Activated T-cell treated with anti-CD3 and anti-CD28 coated beads for 4 hours (primary cell): ENCODE measurements at places on chromosomes 12 and 14.

DNA sequence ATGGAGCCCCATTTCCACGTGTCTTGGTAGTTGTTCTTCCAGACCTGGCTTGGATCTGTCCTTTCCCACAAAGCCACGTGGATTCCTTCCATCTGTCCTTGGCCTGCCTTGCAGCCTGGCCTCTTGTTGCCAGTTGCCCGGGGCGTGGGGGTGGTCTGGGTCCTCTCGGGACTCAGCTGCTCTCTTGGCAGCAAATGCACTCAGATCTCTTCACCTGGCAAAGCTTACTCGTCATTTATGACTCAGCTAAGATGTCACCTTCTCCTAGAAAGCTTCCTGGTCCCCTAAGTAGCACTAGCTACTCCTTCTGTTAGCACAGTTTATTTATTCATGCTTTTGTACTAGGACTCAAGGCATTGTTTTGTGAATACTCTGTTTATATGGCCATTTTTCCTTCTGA is 13.6 kb downstream of the PLEKHG3 start:
- no peak for DNase-seq

DNA sequence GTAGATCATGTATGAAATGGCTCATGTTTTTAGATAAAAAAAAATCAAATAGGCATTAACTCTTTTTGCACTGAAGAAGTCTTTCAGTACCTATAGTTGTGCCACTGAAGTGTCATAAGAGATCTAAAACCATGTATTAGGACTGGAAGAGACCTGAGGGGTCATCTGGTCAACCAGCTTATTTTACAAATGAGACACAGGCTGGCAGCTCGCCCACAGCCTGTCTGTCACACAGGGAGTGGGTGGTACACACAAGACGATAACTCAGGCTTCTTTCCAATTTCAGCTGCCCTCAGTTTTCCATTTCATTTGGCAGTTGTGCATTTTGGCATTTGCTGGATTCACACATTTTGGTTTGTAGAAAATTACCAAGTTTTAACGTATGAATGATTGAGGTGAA is 34.7 kb downstream of the C12orf75 start:
- no peak for DNase-seq

DNA sequence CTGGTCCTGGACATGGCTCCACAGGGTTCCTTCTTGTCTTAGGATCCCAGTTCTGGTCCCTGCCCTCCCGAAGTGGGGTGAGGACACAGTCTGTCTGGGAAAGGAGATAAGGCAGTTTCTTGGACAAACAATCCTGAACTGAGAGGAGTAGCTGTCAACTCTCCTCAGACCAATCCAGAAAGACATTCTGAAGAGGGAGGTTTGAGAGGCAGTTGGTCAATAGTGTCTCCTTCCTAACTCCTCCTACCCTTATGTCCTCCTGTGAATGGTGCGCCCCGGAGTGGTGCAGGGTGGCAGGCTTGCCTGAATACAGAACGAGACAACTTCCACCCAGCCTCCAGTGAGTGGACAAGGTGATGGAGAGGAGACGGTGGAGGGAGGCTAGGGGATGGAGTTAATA is 15.4 kb upstream of the ASIC1 start:
- no peak for DNase-seq

- DNase-seq, result peak; percentile 63
Measured at GRCh38 chr14:76872796-76873432, 46.7 kb downstream of the LRRC74A start.

DNA sequence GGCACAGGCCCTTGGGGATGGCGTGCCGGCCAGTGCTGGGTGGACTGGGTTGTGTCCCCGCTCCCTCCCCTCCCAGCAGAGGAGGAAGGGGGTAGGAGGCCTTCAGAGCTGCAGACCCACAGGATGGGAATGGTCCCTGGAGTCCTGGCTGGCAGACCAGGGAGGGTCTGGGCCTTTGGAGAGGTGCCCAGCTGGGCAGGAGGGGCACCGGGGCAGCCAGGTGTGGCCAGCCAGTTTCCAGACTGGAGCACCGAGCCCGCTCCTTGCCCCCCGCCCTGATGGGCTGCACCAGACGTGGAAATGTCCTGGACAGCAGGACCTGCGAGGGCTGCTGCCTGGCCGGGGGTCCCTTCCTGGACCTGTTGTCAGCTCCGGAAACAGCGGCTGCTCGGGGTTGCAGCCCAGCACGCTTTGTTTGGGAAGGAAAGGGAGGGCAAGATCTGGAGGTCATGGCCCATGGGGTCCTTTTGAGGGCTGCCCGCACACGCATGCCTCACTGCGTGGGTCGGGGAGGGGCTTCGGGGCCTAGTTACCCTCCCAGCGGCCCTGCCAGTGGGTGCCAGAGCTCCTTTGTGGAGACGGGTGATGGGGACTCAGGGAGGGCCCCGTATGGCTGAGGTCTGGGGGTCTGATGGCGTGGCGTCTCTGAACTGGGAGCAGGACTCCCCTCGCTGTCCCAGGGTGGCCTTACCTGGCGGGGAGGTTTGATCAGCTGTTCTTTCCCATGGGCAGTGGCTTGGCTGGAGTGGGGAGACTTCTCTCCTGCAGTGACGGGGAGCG is 9.1 kb downstream of the KIF26A start:
- DNase-seq, result no peak

- DNase-seq, result no peak
Measured at GRCh38 chr12:121888083-121888477, 510 bp upstream of the PSMD9 start.

GRCh38 chr12:111224186-111225066 is 144.5 kb downstream of the PHETA1 start:
- no peak for DNase-seq

GRCh38 chr12:119068129-119068856 is 87.0 kb downstream of the SRRM4 start:
- DNase-seq, result no peak

DNA sequence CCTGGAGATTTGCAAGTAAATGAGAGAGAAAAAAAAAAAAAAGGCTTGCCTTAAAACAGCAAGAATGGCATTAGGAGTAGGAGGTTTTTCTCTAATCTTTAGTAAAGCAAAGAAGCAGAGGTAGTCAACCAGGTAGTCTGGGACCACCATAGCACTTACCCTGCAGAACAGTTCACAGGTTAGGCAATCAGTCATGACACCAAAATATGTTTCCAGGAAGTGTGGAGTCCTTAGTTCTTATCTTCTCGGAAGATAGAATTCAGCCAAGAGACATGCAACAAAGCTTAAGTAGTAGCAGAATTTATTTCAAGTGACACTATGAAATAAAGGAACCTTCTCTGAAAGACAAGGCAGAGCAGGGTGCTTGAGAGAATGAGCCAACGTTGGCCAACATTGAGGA is 295.8 kb downstream of the IPO8 start:
- no peak for DNase-seq

- no peak for DNase-seq
Measured at GRCh38 chr14:100105357-100106169, 40.3 kb downstream of the EVL start.

GRCh38 chr12:105445649-105446048 is 115.2 kb downstream of the C12orf75 start:
- DNase-seq, result no peak

DNA sequence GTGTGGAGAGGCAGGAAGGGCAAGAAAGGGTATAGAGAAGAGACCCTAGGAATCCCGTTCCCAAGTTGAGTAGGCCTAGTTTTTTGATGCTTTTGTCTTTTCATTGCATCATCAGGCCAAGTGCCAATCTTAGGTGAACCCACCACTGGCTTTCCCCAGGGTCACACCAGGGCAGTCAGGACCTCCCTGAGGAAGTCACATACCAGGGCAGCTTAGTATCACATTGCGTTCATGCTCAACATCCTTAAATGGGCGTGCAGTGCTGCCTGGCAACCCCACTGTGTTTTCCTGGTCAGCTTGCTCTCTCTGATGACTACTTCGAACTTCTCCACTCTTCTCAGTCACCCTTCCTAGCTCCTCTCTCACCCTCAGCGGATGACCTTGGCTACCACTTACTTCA is 9.0 kb downstream of the ASIC1 start:
- DNase-seq, result no peak

- DNase-seq, result no peak
Measured at GRCh38 chr12:6927379-6928021, at the start of gene ATN1. Gene ATN1, plus strand, starts transcription at chr12:6927959. Its CDS starts 6,043 bp downstream, at chr12:6934002.

DNA sequence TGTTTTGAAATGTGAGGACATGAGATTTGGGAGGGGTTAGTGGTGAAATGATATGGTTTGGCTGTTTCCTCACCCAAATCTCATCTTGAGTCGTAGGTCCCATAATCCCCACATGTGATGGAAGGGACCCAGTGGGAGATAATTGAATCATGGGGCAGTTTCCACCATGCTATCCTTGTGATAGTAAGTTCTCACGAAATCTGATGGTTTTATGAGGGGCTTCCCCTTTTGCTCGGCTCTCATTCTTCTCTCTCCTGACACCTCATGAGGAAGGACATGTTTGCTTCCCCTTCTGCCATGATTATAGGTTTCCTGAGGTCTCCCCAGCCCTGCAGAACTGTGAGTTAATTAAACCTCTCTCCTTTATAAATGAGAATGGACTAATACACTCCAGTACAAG is 18.0 kb downstream of the GALNT6 start:
- no peak for DNase-seq

DNA sequence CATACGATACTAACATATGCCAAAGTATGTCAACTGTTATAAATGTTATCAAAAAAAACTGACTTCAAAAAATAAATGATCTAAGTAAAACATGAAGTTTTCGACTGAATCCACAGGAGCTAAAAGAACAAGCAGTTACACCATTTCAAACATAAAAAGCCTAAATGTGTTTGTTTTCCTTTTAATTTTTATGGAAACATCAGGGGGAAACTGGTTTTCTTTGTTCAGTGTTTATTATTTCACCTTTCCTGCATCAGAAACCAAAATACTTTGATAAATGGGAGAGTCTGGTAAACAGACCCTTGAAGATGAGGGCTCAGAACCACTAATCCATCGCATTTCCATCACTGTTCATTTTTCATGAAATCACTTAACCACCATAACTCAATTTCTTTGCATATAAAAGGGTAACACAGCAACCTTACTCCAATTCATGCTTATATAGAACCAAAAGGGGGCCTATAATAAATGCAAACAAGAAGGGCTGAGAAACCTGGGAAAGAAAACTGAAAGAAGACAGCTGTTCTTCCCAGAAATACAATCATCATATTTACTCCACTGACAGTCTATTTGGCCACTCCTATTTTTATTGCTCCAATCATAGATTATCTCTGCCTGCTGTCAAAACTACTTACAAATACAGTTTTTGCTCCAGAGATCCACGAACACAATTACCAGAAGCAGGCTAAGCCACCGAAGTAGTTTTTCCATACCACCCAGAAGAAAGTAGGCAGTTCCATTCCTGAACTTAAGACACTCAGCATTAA is 17.0 kb downstream of the FGD6 start:
- DNase-seq, result no peak

GRCh38 chr12:124537525-124538193 is 29.8 kb downstream of the NCOR2 start:
- no peak for DNase-seq

GRCh38 chr14:66432334-66432733 is 53.8 kb upstream of the CCDC196 start:
- DNase-seq, result no peak

- DNase-seq, result no peak
Measured at GRCh38 chr12:6061660-6062059, 62.8 kb downstream of the VWF start.

- no peak for DNase-seq
Measured at GRCh38 chr12:95240556-95240955, 22.9 kb downstream of the VEZT start.

DNA sequence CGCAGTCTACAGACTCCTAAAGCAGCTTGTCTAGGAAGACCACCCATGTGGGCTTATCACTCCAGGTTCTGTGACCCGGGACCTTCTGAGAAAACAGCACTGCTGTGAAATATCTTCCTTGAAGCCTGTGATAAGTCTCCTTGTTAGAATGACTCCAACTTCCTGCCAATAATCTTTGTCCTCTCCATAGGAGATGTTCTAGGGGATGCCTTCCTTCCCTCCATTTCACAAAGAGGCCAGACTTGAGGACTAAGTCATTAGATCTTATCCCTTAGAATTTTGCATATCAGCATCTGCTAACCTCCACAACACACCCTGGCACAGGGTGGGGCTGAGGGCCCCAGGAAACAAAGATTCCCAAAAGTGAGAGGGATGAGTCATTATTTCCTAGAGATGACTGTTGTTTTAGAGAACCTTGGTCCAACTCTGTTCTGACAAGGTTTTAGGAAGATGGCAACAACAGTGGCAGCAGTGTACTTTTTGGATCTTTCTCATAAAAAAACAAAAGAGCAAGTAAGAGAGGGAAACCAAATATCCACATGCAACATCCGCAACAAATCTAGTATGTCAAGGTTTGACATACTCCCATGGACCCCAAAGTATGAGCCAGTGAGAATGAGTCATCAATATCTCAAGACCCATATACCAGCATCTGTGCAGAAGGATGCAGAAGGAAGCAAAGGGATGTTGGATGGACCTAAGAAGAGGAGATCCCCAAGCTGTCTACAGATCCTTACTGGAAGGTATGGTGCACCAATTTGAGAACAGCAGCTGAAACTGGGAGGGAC is 6.0 kb downstream of the LTB4R start:
- DNase-seq, result no peak

DNA sequence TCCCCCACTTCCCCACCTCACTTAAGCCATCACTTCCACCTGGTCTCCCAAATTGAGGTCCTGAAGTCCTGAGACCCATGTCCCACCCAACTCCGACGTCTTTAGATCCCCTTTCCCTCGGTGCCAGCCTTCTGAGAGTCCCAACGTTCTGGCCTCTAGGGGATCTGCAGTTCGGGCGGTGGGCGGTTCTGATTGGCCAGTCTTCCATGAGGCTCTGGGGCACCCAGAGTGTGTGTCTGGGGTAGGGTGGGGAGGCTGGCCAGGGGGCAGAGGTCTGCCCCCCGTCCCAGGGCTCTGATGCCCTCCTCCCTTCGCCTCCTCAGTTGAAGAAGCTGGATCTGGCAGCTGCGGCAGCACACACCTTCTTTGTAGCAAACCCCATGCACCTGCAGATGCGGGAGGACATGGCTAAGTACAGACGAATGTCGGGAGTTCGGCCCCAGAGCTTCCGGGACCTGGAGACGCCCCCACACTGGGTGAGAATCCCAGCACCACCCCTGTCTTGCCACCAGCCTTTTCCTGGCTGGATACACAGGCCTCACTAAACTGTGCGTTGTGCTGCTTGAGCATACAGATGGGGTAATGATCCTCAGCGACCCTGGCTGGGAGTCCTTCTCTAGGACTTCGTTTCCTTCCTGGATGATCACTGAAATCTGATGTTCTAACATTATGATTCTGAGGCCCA is 1.5 kb downstream of the P3H3 start:
- DNase-seq, result no peak
